Stimulated activated CD8-positive, alpha-beta memory T cell treated with anti-CD3 and anti-CD28 coated beads, Interleukin-7, amount 100 ng/mL, for 1 hour (primary cell): ENCODE measurements at places on chromosomes 7 and 10.

DNA sequence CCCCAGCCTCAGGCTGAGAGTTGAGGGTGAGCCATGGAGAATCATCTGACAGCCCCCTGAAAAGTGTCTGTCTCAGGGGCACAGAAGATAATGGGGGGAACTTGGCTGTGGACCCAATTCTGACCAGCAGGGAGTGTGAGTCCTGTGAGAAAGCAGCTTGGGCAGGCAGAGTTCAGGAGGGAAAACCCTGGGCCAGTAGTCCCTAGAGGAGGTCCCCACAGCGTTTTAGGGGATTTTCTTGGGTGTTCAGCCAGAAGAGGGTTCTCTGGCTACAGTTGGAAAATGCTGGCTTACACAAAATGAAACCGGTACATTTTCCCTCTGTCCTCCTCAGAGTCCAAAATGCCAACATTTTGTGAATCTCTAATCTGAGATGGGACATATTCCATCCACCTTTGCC is 35.8 kb upstream of the TRIM8 start:
- no peak for DNase-seq

DNA sequence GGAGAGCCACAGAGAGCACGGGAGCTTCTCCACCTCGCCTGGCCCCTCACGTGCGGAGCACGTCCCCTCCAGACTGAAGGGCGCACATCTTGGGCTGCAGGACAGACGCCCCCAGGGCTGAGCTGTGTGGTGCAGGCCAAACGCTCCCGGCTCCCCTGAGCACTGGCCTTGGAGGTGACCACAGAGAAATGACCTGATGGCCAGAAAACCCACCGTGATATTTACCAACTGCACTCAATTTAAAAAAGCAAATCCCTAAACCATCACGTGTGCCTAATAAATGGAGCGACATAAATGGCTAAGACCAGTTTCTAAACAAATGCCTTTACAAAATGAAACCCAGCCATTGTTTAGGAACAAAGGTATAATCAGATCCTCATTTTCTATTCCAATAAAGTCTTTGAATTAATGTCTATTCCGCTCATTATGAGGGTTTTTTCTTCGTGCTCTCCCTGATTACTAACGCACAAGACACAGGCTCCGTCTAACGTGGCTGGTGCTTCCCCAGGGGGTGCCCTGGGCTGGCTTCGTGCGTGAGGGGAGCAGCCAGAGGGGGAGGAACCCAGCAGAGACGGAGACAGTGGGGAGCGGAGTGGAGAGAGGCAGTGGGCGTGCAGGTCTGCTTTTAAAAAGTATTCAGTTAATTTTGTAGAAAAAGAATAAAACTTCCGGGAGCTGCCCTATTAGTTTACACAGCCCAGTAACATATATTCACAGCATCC is 190.3 kb downstream of the DNAJB6 start:
- no peak for DNase-seq

DNA sequence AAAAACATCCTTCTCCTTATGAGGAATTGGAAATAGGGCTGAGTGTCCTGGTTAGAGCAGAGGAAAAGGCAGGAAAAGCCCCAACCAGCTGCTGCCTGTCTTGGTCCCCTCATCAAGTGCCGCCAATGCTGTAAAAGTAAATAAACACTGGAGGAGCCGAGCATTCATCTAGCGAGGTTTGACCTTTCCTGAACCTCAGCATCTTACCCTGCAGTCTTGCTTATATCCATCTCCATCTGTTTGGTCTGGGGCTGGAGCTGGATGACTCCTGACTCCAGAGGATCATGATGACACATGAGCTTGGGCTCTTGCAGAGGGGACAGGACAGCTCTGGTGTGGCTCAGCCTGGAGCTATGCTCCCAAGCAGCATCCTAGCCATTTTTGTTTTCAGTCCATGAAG is 501.1 kb downstream of the TNS3 start:
- no peak for DNase-seq

- DNase-seq: no peak
Observed at GRCh38 chr10:59323036-59323459, 39.3 kb downstream of the FAM13C start.

DNA sequence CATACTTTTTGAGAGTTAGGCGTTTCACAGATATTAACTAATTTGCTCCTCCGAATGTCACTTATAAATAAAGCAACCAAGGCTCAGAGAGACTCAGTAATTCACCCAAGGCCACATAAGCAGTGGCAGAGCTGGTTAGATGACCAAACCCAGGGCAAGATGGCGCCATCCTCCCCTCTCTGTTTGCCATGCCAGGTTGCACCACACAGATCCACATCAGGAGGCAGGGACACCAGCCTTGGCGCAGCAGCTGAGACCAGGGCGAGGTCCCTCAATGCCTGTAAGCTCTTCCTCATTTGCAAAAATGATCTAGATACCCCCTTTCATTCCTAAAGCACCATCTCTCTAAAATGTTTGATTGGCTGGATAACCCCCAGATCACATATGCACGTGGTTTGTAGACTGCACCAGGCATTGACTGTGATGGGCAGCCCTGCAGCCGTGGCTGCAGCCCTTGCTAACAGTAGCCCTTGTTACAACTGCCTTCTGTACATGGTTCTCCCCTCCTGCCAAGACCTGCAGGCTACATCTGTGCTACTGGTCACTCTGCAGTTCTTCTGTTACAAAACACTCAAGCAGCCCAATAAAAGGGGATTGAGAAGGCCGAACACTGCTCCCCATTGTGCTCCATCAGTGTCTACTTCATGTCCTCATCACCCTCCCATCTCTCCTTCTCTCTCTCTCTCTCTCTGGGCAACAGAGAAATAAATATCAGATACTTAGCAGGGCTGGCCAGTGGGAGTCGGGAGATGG is 298.6 kb downstream of the PRPF18 start:
- no peak for DNase-seq

- DNase-seq: no peak
Observed at GRCh38 chr10:3197348-3198003, 24.9 kb upstream of the PITRM1 start.

GRCh38 chr7:28068811-28069216 is 111.8 kb downstream of the JAZF1 start:
- no peak for DNase-seq

DNA sequence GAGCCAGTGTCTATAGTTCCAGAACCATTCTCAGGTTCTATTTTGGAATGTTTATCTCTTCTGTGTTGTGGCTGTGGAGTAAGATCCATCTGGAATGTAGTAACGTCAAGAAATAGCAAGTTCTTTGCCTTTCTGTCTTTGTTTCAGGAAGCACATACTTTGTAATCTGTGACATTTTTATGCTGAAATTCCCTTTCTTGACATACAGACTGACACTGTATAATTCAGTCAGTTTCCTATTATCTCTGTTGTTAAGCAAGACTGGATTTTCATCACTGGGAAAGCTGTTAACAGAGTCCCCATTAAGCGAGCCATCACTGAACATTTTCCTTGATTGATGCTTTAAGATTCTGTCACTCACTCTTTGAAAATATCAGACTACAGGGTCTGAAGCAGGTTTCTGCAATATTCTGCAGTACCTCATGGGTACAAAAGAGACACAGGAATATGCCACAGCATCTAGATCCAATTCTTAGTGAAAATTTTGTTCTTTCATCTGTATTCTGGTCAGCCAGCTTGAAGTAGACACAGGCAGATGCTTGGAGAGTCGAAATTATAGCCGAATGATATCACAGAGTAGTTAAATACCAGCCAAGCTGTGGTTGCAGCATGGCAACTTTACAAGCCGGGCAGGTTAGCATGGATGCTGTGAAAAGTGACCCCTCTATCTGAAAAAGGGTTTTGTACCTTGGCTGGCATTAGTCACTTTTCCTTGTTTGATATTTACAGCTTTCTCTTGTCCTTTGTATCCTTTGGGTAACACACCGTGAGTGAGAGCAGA is 62.6 kb downstream of the CACNB2 start:
- no peak for DNase-seq

DNA sequence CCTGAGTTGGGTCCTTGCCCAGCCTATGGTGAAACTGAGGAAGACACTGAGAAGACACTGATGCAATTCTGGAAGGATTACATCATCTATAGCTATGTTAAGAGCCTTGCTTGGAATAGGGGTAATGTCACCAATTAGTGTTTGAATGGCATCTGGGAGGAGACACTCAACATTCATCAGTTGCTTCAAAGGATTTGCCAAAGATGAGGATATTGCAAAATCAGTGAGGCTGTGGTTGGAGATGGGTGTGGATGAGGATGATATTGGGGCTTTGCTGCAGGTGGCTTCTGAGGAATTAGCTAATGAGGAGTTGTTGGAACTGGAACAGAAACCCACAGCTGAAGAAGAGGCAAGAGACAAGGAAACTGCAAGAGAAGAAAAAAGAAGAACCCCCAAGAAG is 146.7 kb upstream of the SP4 start:
- DNase-seq: no peak

DNA sequence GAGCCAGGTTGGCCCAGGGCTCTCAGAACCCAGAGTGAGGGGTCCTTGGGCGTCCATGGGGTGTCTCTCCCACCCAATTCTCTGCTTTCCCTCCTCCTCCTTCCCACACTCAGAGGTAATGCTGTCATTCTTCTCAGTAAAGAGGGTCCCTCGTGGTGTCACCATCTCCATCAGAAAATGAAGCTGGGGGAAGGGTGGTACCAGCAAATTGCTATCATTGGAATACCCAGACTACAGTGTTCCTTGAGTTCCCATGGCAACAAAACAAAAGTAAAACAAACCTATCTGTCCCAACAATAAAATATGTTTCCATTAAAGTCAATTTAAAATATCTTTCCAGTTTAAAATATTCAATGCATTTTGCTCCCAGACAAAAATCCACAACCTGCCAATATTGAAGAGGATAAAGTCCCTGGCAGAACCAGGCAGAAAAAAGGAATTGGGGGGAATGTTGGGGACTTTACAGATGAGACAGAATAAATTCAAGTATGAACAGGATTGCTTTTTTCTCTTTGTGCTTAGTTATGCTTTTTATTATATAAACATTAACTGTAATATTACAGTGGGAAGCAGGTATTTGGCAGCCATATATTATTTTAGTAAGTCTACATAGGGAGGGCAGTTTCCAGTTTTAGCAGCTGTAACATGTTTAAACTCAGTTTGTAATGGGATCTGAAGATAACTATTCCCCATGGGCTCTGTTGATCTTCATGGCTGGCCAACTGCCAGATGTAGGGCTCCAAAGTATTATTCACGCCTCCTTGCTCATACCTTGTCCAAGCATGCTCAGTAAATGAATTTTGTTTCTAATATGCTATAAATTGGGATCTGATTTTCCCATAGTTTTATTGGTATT is 182.1 kb downstream of the ARID5B start:
- no peak for DNase-seq

DNA sequence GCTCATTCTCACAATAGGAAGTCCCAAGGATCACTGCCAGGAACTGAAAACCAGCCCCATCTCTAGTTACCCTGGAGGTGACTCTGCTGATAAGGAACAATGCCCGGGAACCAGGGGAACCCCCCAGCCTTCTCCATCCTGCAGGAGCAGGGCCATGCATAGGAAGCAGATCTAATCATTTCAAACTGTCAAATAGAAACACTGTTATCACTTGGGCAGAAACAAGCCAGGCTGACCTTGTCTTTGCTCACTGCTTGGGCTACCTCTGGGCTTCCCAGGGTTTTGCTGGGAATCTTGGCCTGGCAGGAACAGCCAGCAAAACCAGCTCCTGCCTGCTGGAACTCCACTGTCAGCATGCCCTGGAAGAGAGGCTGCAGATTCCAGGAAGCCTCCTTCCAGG is 114.1 kb downstream of the RNF216 start:
- DNase-seq: no peak

GRCh38 chr7:2572101-2572842 is 13.5 kb downstream of the IQCE start:
- no peak for DNase-seq

DNA sequence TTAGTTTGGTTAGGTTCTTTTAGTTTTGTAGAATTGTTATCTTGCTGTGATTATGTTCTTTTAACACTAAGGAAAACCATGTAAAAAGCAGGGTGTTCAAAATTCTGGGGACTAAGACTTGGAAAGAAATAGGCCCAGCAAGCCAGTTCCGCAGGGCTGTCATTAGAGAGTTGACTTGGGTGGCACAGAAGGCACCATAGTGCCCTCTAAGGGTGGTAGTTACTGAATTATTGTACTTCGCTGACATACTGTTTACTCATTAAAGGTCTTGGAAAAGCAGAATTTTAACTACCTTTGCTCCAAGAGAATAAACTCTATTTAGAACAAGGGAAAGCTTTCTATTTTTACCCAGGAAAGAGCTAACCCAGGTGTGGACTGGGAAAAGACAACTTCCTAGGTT is 86.5 kb downstream of the OTUD1 start:
- DNase-seq: no peak

- DNase-seq: no peak
Observed at GRCh38 chr7:98448766-98449165, 47.9 kb upstream of the BAIAP2L1 start.

GRCh38 chr7:28490831-28491230 is 78.5 kb downstream of the CREB5 start:
- no peak for DNase-seq

DNA sequence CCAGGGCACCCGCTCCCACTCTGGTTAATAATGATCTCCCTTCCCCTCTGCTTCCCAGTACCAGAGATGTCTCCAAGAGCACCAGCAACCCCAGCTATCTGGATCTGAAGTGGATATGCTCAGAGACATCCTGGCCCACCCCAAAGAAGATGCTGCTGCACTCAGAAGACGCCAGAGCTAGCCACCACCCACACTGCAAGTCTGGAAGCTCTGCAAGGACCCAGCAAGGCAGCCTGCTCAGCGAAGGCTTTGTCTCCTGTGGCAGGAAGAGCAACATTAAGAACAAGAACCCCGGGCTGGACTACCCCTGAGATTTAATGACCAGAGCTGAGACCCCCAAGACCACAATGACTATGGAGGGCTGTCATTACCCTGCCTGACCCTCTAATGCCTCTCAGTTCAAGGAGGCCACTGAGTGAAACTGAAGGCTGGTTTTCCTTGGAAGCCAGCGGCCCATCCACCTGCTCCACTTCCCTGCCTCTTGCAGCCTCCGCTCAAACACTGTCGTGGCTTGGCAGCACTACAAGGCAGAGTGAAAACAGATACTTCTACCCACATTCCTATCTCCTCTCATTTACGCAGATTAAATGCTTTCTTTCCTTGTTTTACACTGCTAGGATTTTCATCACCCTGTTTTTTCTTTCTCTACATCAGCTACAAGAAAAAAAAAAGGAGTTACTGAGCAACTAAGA is 202.2 kb downstream of the SNX10 start:
- DNase-seq: no peak

DNA sequence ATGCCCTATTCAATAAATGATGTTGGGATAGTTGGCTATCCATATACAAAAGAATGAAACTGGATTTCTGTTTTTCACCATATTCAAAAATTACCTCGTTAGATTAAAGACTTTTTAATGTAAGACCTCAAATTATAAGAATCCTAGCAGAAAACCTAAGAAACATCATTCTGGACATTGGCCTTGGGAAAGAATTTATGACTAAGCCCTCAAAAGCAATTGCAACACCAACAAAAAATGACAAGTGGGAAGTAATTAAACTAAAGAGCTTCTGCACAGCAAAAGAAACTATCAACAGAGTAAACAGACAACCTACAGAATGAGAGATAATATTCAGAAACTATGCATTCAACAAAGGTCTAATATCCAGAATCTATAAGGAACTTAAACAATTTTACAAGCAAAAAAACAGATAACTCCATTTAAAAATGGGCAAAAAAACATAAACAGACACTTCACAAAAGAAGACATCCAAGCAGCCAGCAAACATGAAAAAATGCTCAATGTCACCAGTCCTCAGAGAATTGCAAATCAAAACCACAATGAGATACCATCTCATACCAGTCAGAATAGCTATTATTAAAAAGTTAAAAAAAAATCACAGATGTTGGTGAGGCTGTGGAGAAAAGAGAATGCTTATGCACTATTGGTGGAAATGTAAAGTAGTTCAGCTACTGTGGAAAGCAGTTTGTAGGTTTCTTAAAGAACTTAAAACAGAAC is 309.8 kb downstream of the AHR start:
- no peak for DNase-seq

- DNase-seq: no peak
Observed at GRCh38 chr7:16708980-16709379, 44.6 kb upstream of the TSPAN13 start.
